ENCODE measurements at places on chromosomes 4 and X.

DNA sequence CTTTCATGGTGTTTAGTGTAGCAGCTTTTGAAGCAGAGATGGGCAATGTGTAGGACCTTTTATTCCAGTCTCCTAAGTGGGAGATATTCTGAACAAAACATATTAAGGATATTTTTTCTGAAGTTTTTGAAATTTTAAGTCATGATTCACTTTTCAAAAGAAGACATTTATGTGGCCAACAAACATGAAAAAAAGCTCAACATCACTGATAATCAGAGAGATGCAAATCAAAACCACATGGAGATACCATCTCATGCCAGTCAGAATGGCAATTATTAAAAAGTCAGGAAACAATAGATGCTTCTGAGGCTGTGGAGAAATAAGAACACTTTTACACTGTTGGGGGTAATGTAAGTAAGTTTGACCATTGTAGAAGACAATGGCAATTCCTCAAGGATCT is 76.0 kb downstream of the FAT4 start:
- no peak for DNase-seq

- no peak for DNase-seq
These were observed 287.4 kb downstream of the SMARCA1 start for GRCh38 chrX:129235903-129236302.

DNA sequence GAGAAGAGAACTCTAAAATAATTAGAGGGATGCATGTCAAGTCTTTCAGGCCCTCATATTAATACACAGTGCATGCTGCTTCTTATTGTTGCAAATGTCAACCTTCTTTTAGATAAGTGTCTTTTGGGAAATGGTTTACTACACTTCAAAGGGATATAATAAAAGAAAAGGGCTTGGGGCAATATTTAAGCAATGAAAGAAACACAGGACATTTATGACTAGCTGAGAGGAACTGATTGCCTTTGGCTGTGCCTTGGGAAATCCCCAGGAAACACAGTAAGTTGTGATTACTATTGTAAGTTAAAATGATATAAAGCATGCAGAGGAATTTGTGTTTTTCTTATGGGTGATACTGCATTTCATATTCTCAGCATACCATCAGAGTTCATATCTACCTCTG is 1036.2 kb upstream of the GRID2 start:
- DNase-seq, result no peak

- no peak for DNase-seq
These were observed 1.4 kb downstream of the PLXNB3 start for GRCh38 chrX:153765138-153766079.

DNA sequence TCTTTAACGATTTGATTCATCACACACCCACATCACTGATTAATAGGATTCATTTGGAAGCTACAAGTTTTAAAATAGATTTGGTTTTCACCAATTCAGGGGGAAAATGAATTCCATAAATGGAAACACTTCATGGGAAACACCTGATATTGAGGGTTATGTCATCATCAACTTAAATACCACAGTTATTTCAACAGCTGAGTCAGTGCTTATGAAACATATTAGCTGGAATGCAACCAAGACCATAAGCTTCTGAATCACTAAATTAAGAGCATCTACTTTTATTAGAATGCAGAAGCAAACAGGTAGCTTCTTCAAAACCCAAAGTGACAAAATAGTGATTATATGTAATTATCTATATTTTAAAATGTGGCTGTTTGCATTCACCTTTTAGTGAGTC is 207.8 kb upstream of the DCAF8L1 start:
- DNase-seq, result no peak

DNA sequence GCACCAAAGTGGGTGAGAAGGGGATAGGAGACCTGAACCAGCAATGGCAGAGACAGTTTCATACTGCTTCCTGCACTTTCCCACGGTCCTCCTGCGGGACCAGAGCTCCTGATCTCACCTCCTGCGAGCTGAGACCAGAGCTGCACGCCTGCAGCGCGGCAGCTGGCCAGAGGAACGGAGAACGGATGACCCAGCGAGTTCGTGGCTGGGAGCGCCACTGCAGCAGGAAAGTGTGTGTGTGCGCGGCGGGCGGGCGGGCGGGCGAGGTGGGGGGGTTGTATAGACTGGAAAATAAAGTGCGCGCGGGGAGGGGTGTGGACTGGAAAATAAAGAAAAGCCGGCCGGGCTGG is 16.5 kb downstream of the MCF2 start:
- DNase-seq, result no peak

GRCh38 chr4:186554914-186555827 is at the start of gene MTNR1A:
TSS of gene MTNR1A (minus strand) at chr4:186555567. CDS start at chr4:186555365, 202 bp downstream.
- no peak for DNase-seq

GRCh38 chr4:40946652-40947051 is 196.9 kb downstream of the NSUN7 start:
- no peak for DNase-seq

GRCh38 chr4:166493924-166494345 is 620.9 kb downstream of the TLL1 start:
- no peak for DNase-seq

DNA sequence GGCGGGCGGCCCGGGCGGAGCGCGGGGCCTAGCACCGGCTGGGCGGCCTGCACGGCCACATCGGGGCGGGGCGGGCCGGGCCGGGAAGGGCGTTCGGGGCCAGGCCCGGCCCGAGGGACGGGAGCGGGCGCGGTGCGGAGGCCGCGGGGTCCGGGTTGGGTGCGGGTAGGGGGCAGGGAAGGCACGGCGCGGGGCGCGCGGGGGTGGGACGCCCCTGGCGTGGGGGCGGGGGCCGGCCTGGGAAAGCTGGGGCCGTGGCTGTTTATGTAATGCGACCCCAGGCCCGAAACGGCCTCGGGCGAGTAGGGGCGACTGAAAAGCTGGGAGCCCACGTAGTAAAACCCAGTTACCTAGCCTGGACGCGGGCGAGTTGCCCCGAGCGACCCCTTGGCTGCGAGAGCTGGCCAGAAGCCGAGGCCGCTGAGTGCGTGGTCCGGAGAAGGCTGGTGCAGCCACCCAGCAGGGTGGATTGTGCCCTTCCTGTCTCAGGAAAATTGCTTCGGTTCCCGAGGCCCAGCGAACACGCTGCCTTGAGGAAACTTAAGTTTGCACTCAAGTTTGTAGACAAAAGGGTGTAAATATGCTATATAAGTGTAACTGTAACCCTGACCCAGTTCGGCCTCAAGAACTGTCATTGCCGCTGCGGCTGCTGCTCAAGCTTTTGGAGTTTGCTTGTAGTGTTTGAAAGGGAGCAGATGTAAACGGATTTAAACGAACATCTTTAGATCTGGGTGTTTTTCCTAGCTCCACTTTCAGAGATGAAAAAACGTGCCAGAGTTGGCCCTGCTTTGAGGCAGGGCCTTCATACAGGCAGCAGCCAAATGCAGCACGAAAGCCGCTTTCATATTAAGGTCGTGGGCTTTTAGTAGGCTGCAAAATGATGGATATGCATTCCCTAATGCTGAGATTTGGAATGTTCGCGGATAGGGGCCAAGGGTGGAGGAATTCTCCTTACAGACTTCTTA is 674 bp downstream of the SEC24B start:
- DNase-seq, result no peak

DNA sequence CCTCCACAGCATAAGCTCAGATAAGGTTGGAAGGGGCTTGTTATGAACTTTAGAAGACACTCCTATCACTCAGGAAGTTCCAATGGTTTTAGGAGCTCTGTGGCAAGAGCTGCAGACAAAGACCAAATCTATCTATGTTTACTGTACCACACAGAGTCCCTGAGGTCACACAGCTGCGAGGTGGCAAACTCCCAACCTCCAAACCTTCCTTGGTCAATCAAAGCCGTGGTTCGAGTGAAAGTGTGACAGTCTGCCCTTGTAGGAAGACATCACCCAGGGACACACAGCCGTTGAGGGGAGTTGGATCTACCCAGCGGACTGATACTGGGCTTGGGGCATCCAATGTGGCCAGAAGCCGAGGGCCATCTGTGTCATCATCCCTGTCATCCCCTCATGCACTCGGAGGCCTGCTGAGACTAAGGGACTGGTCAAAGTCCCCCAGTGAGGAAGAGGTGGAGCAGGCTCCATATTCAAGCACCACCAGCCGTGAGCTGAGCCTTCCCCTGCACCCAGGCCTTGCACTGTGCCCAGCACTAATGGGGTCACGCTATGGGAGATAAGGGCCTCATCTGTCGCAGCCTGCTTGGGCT is 26.8 kb downstream of the MAN2B2 start:
- no peak for DNase-seq

DNA sequence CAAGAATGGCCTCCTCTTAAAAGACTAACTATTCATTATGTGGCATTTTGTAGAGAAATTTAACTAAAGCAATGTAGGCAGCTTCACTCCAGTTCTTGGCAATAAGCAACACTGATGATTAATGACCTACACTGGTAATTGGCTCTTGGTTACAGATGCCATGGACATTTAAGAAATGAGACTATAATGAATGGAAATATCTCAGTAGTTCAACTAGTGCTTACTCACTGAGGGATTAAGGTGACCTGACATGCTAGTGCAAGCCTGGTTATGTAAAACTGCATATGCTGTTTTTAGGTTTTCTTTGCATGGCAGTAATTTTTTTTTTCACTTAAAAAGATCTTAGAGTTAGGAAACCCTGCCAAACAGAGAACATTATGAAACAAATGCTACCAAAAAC is 152.7 kb upstream of the AADAT start:
- DNase-seq, result no peak

Data from activated CD4-positive, alpha-beta T cell treated with anti-CD3 and anti-CD28 coated beads, Interleukin-2, amount 50 U/mL, for 1 hour (primary cell).